ENCODE measurements at places on chromosomes 1 and 21.
A peak's percentile ranks its signal among the peaks of the same experiment; 100 is the strongest.

DNA sequence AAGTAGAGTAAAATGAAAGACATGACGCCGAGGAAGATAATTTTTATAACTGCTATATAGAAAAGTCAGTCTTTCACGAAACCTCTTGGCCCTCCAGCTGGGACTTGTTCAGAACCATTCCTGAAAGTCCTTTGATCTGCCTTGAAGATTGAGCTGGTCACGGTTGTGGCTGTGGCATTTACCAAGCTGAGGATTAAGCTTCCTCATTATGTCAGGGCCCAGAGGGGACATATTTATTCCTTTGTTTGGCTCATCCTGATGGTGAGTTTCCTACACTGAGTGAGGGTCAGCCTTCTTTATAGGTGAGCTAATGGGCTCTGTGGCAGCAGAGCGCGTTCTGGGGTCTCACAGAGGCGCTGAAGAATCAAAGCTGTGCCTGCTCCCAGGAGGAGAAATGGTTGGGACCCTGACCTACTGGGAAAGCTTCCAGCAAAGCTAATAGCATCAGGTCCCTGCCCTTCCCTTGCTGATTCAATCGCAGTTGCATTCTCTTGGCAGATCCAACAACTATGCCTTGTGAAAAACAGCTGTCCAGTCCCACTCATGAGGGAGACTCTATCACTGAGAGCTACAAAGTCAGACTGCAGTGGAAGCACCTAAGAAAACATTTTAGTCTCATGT, 43.2 kb upstream of the PBX1 start:
- no peak for DNase-seq

DNA sequence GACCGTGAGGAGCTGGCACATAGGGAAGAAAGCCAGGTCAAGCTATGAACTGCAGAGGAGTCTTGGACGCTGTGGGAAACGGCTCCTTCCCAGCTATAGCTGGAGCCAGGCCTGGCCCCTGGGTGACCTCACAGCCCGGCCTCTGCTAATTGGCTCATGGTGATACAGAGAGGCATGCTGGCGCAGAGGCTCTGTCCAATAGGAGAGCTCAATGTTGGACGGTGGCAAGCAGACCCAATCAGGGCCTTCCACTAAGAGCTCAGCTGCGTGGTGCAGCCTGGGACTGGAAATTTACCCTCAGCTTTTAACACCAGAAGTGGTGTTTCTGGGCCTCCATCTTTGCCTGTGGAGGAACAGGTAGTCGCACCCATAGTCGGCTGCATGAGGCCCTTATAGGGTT, 64.4 kb upstream of the GRHL3 start:
- no peak for DNase-seq

DNA sequence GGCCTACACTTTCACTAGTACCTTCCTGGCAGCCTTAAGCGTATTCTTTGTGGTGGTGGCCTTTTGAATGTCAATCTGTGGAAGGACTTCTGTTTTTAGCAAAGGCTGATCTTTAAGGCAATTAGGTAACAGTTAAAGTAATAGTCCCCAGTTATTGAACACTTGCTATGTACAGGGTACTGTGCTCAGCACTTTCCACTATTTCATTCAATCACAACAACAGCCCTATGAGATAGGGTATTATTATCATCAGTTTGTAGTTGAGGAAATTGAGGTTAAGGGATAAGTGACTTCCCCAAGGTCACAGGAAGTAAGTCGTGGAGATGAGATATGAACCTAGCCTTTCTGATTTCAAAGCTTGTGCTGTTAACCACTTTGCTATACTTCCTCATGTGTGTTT, 185.7 kb downstream of the ST6GALNAC3 start:
- DNase-seq, result no peak

GRCh38 chr1:53947172-53947907, 1.2 kb downstream of the LRRC42 start:
- DNase-seq, result no peak

GRCh38 chr1:79790950-79791349, 784.4 kb upstream of the ADGRL4 start:
- no peak for DNase-seq

GRCh38 chr1:244050014-244050834, 859 bp upstream of the ZBTB18 start:
- no peak for DNase-seq

DNA sequence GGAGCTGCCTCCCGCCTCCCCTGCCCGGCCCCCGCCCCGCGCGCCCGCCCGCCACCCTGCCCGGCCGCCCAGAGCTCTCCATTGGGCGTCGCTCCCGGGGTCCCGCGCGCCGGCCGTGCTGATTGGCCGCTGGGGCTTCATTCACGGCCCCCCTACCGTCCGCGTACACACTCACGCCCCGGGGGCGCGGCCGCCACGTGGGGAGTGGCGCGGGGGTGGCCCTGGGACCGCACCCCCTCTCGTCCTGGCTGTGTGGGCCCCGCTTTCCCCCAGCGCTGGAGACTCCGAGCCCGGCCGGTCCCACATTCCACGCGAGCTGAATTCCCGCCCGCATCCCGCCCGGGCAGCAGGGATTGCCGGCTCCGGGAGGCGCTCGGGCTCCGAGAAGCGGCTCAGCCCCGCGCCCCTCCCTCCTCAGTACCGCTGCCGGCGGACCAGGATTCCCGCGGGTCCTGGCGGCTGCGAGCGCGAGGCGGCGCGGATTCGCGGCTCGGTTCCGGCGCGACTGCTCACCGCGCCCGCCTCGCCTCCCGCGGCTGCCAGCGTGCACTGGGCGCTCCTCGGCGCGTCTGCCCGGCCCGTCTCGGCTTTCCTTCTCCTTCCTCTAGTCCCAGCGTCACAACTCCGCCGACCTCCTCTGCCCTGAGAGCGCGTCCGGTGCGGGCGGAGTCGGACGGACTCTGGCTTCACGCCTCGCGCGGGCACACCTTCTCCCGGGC, 450 bp upstream of the POU3F1 start:
- DNase-seq, result peak; percentile 96

GRCh38 chr21:21915816-21916215, 917.6 kb downstream of the NCAM2 start:
- DNase-seq, result no peak

- no peak for DNase-seq
Measured at GRCh38 chr21:46413365-46413696, 45.4 kb upstream of the DIP2A start.

DNA sequence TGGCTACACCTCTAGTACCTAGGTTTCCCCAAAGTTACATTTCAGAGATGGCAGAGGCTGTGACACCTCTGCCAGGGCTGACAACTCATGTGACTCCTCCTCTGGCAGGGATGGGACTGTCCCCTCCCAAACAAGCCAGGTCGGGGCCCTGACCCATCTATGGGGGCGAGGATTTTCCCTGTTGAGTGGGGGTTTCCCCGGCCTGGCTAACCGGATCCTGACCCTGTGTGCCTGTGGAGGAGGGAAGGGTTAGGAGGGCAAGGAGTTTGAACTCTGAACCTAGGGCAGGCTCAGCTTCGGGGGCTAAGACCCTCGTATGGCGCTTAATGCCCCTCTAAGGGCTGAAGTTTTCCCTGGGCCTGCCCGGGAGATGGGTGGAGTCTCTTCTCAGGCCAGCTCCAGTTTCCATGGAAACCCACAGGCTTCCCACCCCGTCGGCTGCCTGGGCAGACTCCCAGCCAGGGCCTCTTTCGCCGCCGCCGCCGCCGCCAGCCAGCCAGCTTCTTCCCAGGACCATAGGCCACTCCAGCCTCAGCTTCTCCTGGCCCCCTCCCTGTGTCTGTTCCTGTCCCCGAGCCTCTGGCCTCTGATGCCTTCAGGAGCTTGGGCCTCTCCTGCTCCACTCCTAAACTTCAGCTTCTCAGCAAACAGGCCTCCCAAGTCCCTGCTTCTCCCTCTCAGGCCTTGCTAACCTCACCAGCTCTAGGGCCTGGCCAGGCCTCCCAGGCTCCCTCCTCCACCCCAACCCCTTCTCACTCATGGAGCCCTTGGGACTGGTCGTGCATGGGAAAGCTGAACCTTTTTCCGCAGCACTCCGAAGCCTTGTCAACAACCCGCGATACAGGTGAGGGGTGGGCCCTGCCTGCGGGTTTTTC, at the start of gene BTBD19:
Gene BTBD19 (plus strand): TSS at position 461 of the 875 bp plus-strand sequence. CDS start 298 bp downstream, at position 759.
- no peak for DNase-seq

DNA sequence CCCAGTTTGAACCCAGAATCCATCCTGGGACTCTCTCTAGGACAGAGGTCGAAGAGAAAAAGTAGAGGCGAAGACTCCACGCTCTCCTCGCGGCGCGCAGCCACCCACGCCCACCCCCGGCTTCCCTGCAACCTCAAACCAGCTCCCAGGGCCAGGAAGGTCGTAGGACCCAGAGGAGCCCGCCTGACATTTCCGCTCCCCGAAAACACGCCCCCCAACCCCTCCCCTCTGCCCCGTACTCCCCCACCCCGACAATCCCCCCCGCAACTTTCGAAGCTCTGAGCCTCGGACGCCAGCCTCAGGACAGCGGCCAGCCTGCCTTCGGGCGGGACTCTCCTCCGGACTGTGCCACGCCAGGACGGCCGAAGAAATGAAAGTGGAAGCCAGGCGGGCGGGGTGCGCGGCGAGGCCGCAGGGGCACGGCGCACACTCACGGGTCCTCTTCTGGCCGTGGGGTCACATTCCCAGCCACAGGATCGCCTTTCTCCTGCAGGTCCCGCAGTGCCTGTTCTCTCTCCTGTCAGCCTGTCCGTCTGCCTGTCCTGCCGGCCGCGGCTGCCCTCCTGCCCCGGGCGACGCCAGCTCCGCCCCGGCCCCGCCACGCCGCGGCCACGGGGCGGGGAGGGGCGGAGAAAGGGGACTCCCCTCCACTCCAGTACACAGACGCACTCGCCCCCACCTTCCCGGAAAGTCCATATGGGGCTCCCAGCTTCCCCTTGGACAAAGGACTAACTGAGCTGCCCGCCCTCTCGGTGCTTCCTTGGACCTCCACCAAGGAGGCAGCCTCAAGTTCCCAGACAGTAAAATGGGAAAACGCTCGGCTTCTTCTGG, at the start of gene MOB3C:
Gene MOB3C (minus strand): TSS at position 535 of the 831 bp plus-strand sequence. CDS start 3,490 bp downstream, outside the sequence.
- peak; percentile 43 for DNase-seq

- no peak for DNase-seq
Measured at GRCh38 chr1:154349121-154349520, 23.8 kb downstream of the ATP8B2 start.

- no peak for DNase-seq
Measured at GRCh38 chr1:237748171-237748960, 142.4 kb downstream of the ZP4 start.

GRCh38 chr1:225816643-225817538, 7.0 kb downstream of the EPHX1 start:
- DNase-seq, result no peak

GRCh38 chr1:56320464-56321149, 258.8 kb downstream of the PLPP3 start:
- DNase-seq, result no peak

DNA sequence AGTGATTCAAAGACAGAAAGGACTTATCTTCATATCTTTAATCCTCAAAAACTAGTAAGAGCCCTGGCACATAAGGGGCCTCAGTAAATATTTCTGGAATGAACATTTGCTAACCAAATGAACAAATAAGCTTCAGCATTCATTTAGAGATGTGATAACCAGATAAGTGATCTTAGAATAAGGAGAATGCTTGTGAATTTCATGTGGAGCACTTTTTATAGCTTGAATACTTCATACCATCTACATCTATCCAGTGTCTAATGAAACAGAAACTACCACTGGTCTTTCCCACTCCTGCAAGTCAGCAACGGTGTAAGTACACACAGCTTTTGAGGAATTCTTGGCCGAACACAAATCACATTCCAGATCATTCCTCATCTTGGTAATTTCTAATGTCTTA, 38.5 kb downstream of the EDEM3 start:
- DNase-seq, result no peak

DNA sequence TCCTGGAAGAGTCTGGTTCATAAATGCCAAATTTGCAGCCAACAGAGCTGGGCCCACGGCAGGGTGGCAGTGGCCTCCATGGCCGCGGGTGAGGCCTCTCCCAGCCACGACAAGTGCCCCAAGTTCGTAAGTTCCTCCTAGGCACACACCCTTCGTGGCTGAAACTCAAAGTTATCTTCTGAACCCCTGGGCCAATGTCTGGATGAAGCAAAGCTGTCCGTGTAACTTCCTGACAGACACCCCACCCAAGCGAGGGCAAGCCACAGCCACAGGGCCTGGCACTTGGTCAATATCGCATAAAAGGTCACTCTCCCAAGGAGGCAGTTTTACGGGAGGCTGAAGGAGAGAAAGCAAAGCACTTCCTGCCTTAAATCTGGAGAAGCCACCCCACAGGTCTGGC, 27.8 kb upstream of the GPR153 start:
- DNase-seq, result no peak

GRCh38 chr1:203444171-203444576, 31.4 kb upstream of the PRELP start:
- DNase-seq, result no peak

DNA sequence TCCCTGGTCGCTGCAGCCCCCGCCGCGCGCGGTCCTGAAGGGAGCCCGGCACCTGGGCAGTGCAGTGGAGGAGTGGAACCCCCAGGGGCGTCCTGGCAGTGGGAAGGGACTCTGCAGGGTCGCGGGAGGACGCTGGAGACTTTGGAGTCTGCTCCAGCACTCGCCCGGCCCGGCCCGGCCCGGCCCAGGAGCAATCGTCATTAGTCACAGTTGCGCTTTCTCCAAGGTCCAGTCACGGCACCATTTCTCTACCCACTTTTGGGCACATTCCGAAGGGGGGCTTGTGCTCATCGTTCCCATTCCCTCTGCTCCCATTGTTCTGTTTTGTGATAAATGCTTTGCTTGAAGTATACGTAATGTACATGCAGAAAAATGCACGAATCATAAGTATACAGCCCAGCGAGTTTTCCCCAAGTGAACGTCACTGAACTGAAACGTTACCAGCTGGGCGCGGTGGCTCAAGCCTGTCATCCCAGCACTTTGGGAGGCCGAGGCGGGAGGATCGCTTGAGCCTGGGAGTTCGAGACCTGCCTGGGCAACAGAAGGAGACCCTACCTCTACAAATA, 999 bp downstream of the THAP3 start:
- no peak for DNase-seq

GRCh38 chr1:226677027-226678020, 61.8 kb downstream of the ITPKB start:
- no peak for DNase-seq

DNA sequence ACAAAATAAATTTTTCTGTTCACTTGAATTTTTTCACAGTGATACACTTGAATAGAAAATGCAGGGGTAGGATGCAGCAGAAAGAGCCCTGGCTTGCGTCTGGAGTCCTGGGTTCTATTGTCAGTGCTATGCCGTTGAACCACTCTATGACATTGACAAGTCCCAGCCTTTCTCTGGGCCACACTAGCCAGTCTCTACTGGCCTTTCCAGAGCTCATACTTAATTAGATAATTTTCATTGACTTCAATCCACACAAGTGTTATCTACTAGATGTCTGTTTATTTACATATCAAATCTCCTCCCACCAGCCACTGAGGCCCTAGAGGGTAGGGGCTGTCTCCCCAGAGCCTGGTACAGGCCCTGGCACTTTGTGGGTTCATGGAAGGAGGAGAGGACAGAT, 15.5 kb upstream of the CELA3B start:
- DNase-seq, result no peak

- no peak for DNase-seq
Measured at GRCh38 chr21:27631471-27631870, 664.6 kb upstream of the ADAMTS5 start.
